HAP-1 (cell line): ENCODE measurements at places on chromosomes 5 and 9.
A peak's percentile ranks its signal among the peaks of the same experiment; 100 is the strongest.

DNA sequence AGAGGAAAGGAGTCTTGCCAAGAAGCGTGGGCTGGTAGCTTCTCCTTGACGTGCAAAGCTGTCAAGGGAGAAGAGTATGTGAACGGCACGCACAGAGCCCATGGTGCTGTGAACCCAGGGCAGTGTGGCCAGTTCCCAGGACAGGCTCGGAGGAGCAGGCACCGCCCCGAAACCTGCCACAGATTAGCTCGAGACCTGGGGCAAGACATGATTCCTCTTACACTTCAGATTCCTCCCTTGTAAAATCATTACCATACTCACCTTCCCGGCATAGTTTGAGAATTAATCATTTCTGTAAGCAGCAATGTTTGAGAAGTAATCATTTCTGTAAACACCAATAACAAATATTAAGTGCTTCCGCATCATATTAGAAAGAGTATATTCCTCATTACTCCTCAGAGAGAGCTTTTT is 19.9 kb downstream of the GOLM1 start:
- DNase-seq, result no peak

DNA sequence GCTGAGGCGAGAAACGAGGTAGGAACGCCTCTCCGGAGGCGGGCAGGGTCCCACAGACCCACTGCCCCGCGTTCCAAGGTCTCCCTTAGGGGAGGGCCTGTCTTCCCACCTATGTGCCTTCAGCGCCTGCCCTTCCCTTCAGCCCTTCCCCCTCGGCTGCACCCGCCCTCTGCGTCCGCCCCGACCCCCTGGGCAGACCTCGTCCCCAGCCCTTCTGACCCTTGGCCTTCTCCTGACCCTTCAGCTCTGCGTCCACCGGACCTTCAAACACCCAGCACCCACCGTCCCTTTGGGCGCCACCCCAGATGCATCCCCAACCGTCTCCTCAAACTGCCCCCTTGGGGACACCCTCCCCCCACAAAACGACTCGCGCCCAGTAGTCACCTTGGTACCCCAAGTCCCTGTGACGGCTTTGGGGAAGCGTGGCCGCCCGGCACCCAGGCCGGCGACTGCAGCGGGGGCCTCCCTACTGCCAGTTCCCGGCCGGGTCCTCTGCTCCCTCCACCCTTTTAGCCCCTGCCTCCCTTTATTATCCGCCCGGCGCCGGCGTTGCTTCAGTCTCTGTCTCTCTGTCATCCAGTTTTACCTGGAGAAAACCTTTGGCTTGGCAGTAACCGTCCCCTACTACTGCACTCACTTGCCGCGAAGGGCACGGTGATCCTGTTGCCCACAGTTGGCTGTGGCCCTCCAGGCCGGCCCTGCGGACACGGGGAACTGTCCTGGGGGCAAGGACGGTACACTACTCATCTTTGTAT is 421 bp downstream of the RUSC2 start:
- peak; percentile 48 for DNase-seq

- DNase-seq, result no peak
Observed at GRCh38 chr5:7015586-7016256, 302.5 kb downstream of the TENT4A start.

DNA sequence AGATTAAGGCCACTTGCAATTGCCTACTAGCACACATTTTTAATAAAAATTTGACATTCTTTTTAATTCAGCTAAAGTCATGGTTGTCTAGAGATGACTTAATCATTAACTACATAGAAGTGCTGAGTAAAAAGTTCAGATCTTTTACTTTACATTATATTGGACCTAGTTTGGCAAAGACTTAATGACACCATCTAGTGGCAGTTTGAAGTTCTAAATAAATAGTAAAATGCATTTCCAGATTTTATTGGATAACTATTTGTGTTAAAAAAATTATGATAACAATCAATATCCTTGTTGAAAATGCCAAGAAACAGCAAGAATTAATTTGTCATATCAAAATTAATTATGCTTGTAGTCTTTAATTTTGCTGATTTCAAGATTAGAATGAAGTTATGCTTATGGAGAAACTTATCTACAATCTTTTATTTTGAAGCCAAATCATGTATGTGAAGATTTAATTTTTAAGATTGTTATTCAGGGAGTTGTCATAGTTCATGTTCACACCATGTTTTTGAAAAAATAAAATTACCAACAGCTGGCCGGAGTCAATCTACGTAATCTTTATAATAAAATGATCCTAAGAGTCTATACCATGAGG is 69.6 kb upstream of the PJA2 start:
- no peak for DNase-seq

GRCh38 chr9:134693641-134694367 is 52.2 kb downstream of the COL5A1 start:
- no peak for DNase-seq

GRCh38 chr9:126218359-126219125 is 108.1 kb upstream of the MVB12B start:
- no peak for DNase-seq

GRCh38 chr5:55173687-55174230 is 782 bp upstream of the CDC20B start:
- no peak for DNase-seq
